ENCODE measurements at places on chromosomes 3 and 15.

- DNase-seq, result no peak
These were observed 7.8 kb downstream of the SHC4 start for GRCh38 chr15:48955967-48956366.

- peak; percentile 7 for DNase-seq
These were observed 11.4 kb downstream of the KLF15 start for GRCh38 chr3:126345641-126346460.

DNA sequence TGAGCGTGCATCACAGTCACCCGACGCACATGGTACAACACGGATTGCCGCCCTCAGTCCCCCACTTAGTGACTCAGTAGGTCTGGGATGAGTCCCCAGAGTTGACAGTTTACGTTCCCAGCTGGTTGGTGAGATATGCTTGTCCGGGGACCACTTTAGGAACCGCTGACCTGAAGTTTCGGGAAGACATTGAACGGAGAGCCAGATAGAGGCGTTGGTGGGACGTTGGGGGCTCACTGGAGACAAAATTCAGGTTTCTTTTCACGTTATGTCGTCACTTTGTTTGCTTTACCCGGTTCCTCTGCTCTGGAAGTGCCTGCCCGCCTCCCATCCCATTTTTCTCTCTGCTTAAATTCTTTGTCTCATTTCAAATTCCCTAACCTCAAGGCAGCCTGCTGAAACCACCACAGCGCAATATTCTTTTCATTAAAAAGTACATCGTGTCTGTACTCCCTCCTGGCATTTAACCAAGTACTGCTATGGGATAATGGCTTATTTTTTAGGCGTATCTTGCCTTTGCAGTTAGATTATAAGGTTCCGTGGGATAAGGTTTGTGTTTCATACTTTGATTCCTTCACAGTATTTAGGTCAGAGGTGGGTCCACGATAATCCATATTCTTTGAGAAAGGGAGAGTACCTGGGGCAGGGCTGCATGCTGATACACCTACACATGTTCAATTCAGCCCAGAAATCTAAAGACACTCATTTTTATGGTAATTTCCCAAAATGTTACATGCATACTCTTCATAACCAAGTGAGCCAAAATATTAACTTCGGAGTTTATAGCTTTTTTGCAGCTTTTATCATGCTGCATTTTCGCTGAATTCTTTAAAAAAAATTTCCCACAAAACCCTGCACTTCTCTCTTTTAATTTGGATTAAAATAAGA lies 921 bp downstream of the LMLN start:
- DNase-seq, result no peak

GRCh38 chr3:109224333-109224732 lies 87.8 kb downstream of the C3orf85 start:
- no peak for DNase-seq

Data from CD4-positive, alpha-beta T cell treated with Interleukin-15 for 1 hour (primary cell).